ENCODE measurements at places on chromosomes 13 and 19. TPM values are rescaled to one million over a fixed set of nuclear protein-coding genes. Genes with fewer than 3 reads are reported as not detected.

ZNF579 gene
- 31.3 TPM for total RNA-seq

OLFM4 gene
- total RNA-seq, result 0.71 TPM

GRCh38 chr13:76882431-76882830 is 3.8 kb downstream of the KCTD12 start:
- DNase-seq, result no peak

TMC4 gene
- total RNA-seq, result 0.55 TPM

- DNase-seq, result no peak
Measured at GRCh38 chr19:1871630-1872029, 8.3 kb upstream of the KLF16 start.

Measured in psoas muscle (tissue), 8 donors.